Activated CD4-positive, CD25-positive, alpha-beta regulatory T cell treated with anti-CD3 and anti-CD28 coated beads, Interleukin-2, amount 50 U/mL, for 72 hours (primary cell): ENCODE measurements at places on chromosomes 4 and X.

DNA sequence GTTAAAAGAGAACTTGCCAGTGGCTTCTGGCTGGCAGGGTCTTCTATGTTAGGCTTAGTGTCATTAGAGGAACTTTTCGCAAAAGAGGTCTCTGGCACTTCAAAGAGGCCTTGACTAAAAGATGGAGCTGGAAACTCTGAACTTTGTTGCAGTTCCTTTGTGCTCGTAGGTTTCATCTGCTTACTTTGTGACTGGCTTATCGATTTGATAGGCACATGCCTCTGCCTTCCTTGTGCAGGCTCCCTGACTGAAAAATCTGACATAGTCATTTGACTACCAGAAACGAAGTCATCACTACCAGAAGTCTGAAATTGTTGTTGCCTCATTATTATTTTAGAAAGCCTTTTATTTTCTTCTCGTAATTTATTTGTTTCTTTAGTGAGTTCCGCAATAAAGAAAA, 93.9 kb upstream of the IL13RA1 start:
- no peak for DNase-seq

GRCh38 chr4:129094347-129094746, 1.0 kb upstream of the SCLT1 start:
- DNase-seq, result no peak

DNA sequence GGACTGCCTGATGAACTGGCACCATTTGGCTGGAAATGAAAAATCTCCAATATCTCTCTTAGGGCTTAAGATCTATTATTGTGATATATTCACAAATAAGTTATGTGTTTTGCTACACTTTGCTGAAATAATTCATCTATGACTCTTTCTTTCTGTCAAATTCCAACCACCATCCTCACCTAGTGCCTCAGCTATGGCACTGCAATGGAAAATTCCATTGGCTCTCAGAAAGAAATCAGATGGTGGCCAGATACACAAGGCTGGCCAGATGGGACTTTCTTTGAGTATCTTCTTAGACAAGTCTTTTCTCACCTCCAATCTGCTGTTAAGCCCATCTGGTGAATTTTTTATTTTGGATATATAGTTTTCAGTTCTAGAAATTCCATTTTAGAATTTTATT, 28.0 kb downstream of the NAT8L start:
- no peak for DNase-seq

DNA sequence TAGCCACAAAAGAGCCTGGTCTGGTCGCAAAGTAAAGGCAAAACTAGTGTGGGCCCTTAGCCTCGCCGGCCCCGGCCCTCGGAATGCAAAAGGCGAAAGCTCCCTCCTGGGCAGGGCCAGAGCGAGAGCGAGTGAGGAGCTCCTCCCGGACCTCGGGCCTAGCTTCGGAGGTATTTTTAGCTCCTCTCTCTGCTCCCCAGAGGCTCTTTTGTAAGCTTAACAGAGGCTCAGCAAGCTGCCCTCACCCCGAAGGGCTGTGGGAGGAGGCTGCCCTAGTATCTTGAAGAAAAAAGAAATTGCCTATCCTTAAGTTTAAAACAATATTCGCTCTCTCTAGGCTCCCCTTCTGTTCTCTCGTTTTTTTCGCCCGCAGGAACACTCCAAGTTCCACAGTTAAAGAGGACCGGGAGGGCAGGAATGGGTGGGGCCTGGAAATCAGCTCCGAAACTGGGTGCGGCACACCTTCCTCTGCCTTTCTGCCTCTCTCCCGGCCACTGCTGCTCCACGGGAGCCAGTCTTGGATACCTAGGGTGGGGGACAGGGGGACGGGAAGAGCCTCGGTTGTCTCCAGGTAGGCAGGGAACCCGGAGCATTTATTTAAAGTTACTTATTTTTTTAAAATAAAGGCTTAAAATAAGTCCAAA, 12.1 kb downstream of the HAND2 start:
- no peak for DNase-seq

DNA sequence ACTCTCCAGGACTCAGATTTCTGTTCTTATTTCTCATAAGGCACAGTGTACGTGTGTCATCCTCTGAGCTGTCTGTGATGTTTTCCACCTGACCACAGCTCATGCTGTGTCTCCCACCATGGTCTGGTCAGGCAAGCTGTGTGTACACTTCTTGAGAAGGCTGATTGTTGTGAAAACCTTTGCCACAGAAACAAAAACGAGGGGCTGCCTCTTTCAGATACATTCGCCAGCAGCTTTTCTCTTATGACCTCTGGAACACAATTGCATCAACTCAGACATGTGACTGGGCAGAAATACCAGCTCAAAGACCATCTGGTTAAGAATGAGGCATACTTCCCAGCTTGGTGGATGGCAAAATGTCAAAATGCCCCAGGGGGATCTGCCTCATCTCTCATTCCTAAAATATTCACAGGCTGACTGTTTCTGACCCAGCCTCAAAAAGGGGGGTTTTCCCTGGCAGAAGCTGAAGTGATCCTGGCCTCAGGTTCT, 46.1 kb downstream of the PGRMC2 start:
- DNase-seq, result no peak

DNA sequence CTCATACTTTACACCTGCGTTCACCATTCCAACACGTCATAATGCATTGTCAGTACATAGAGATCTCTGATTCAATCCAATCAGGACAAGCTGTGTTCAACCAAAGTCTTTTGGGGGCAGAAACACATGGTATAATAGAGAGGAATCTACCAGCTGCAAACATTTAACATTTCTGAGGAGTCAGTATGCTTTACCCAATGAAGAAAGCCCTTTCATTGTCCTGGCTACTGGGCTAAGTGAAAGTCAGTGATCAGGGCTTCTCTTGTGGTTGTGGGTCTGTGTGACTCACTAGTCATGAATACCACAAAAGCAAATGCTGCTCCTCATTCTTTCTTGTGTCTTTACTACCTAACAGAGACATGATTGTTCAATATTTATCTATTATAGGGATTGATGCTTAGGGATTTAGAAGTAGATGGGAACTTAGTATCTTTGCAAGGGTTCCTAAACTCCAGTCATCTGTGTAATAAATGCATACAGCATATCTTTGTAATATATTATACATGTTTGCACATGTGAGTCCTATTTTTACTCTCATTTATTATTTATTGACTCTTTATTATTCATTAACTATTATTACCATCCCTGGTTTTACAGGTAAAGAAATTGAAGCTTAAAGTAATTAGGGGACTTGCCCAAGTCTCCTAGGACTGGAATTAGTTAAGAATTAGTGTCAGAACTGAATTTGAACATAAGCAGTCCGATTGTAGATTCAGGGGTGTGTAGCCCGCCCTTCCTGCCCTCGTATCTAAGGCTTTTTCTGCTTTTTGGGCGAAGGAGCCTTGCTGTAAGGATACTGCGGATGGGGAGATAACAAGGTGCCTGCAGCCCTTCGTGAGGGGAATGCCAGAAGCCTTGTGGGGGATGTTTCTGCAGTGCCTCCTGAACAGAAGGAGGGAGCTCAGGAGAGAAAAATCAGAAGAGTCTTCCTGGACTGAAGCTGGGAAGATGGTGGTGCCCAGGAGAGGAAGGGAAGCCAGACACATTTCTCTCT, 353.1 kb upstream of the BOD1L1 start:
- no peak for DNase-seq

DNA sequence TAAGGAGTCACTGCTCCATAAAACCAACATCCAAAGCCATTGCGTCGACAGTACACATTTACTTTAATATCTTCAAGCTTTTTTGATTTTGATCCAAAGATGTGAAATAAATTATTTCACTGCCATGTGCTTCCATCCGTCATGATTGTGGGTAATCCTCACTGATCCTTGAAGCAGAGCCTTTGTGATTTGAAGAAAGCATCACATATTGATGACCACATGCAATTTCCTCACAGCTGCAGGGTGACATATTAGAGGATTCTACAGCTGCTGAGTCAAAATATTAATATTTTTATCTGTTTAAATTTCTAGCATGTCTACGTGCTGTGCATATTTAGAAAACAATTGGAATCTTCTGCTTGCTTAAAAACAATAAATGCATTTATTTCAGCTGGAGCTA, 196.8 kb upstream of the ANXA3 start:
- DNase-seq, result no peak

GRCh38 chrX:148382983-148383382, 117.4 kb upstream of the AFF2 start:
- no peak for DNase-seq

GRCh38 chr4:10273030-10273429, 156.4 kb upstream of the WDR1 start:
- DNase-seq, result no peak

- no peak for DNase-seq
These were observed 134.0 kb downstream of the COL4A6 start for GRCh38 chrX:108304210-108304609.

- no peak for DNase-seq
These were observed 10.5 kb upstream of the UCP1 start for GRCh38 chr4:140579278-140579677.

GRCh38 chr4:78542373-78542772, 9.2 kb upstream of the ANXA3 start:
- DNase-seq, result no peak

GRCh38 chr4:40261231-40262076, 64.6 kb downstream of the RHOH start:
- DNase-seq, result no peak

DNA sequence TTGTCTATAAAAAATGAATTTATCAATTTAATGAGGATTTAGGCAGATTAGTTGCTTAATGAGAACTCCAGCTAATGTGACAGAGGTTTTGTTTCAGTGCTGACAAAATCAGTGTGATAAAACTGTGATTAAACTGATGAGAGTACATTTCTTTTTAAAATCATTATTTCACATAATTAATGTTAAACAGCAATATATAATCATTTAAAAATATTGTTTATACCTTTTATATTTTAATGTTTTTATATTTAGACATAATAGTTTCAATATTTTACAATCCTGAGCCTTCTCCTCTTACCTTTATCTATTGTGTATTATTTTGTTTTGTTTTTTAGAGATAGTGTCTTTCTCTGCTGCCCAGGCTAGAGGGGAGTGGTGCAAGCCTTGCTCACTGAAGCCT, 47.1 kb upstream of the MAB21L2 start:
- no peak for DNase-seq

DNA sequence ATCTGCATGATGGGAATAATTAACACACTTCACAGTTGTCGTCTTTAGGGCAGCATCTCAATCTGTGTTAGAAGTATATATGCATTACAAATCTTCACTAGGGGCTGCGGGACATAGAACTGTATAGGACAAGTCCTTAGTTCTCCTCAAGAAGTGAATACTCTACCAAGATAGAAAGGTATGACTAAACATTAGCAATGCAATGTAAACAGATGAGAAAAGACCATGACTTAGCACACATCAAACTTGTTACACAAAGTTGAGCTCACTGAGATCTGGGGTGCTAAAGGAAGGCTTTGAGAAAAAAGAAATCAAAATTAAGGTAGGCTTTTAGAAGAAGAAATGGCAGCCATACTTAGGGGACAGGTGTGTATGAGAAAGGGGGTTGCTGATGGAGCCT, 182.1 kb upstream of the MAP3K15 start:
- no peak for DNase-seq

- no peak for DNase-seq
These were observed 659.8 kb downstream of the RAPGEF2 start for GRCh38 chr4:159762672-159763071.

- DNase-seq, result no peak
These were observed 37.9 kb downstream of the PDGFC start for GRCh38 chr4:156933633-156934258.

DNA sequence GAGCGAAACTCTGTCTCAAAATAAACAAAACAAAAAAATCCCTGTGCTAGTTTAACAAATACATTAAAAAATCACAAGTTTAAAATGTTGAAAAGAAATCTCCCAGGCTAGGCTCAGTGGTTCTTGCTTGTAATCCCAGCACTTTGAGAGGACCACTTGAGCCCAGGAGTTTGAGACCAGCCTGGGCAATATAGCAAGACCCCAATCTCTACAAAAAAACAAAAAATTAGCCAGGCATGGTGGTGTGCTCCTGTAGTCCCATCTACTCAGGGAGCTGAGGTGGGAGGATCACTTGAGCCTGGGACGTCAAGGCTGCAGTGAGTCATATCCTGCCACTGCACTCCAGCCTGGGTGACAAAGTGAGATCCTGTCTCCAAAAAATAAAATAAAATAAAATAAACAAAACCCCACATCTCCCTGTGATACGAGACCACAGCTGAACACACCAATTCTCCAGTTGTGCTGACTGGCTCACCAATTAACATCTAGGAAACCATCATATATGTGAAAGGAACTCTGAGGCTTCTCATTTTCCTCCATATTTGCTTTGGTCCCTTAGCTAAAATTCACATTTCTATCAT, 7.3 kb downstream of the RPS4X start:
- no peak for DNase-seq

GRCh38 chr4:5752376-5753184, 41.6 kb downstream of the EVC start:
- DNase-seq, result no peak

DNA sequence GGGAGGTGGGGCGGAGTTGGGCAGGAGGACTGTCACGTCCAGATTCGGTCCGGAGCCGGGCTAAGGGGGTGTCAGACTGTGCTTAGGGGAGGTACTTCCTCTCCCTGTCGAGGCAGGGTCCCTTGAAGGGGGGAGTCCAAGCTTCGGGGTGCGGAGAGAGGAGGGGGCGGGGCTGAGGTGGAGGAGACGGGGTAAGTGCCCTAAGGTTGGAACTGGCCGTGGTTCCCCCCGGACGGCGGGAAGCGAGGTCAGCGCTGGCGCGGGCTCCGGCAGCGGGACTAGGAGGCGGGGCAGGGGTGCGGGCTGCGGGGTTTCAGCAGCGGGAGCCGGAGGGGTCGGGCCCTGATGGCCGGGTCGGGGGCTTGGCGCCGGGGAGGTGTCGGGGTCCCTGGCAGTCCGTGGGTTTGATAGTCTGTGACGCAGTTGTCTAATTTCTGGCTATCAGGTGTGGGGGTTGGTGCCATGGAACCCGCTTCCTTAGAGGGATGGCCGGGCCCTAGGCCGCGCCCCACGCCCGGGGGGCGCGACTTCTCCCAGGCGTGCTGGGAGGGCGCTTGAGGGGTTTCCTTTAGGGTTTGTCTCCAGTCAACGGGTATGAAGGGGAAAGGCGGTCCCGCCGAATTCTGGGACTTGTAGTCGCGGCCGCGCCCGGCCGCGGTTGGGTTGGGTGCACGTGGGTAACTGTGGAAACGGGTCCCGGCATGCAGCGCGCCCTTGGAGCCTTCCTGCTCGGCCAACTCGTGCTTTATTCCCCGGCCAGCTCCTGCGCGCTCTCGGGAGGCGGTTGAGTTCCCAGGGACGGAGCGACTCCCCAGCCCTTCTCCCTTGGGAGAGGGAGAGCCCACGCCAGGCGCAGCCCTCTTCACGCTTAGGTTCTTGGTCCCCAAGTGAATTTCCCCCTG, 1.5 kb downstream of the DCUN1D4 start:
- peak; percentile 73 for DNase-seq

- DNase-seq, result no peak
These were observed 61.2 kb downstream of the FHDC1 start for GRCh38 chr4:152997288-152997687.

- no peak for DNase-seq
These were observed 83.6 kb upstream of the LNX1 start for GRCh38 chr4:53674903-53675302.

- no peak for DNase-seq
These were observed 144.2 kb upstream of the WDR1 start for GRCh38 chr4:10260777-10261176.

DNA sequence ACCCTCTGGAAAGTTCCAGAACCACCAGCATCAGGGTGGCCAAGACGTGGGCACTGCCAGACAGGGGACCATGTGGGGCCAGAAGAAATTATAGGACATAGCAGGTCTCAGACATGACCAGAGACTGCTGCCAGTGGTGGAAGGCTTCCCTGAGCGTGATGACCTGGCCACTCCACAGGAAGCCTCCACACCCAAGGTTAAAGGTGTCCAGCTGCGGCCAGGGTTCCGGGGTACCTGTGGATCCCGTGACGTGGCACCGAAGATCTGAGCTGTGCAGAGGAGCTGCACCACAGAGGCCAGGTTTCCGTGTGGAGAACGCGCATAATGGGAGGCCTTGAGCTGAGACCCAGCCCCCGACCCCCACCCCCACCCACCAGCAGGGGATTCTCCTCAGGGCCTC, 16.4 kb upstream of the CTBP1 start:
- no peak for DNase-seq
